ENCODE measurements at places on chromosomes 5 and 9.

- DNase-seq = no peak
Measured at GRCh38 chr5:173239233-173239593, 4.2 kb upstream of the NKX2-5 start.

DNA sequence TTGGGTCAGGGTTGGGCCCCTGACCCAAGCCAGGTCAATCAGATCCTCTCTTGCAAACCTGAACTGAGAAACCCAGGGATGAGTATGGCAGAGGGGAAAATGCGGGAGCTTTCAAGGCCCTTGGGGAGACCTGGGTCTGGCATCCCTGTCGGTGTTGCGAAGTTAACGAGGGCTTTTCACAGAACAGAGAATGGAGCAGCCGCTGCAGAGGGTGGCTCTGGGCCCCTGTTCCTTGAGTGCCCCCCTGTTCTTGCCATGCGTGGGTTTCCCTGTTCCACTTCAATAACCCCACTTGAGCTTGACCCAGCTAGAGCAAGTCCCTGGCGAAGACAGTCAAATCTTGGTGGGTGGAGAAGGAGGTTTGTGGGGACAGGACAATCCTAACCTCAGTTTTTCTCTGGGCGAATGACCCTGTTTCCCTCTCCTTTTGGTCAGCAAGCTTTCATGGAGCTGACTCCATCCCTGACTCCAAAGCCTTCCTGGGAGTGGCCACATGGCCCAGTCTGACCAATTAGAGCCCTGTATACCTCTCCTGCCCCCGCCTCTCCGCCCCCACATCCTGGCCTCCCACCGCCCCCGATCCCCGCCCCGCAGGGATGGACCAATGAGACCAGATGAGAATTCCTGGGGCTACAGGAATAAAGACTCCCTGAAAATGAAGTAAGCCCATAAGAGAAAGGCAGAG lies 2.9 kb upstream of the VDAC1 start:
- DNase-seq = no peak

DNA sequence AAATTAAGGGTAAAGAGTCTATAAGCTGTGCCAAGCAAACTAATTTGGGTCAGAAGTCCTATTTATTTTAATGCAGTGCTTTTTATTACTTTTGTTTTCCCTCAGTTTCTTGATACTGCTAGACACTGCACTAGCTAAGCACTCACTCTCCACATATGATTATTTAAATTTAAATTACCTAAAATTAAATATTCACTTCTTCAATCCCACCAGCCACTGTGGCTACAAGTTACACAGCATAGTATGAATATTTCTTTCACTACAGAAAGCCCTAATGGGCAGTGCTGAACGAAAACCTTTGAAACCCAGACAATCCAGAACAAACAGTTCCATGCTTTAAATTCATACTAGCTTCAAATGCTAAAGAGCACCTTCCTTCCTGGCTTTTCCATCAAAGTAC lies 23.6 kb downstream of the ABHD17B start:
- no peak for DNase-seq

- DNase-seq = no peak
Measured at GRCh38 chr5:9930156-9930555, 300.0 kb upstream of the TAS2R1 start.

All from stimulated activated CD8-positive, alpha-beta memory T cell treated with anti-CD3 and anti-CD28 coated beads, Interleukin-15, amount 100 ng/mL, for 48 hours (primary cell).